Ureter (tissue), 1 donor: ENCODE measurements at places on chromosomes 1 and 21.

DNA sequence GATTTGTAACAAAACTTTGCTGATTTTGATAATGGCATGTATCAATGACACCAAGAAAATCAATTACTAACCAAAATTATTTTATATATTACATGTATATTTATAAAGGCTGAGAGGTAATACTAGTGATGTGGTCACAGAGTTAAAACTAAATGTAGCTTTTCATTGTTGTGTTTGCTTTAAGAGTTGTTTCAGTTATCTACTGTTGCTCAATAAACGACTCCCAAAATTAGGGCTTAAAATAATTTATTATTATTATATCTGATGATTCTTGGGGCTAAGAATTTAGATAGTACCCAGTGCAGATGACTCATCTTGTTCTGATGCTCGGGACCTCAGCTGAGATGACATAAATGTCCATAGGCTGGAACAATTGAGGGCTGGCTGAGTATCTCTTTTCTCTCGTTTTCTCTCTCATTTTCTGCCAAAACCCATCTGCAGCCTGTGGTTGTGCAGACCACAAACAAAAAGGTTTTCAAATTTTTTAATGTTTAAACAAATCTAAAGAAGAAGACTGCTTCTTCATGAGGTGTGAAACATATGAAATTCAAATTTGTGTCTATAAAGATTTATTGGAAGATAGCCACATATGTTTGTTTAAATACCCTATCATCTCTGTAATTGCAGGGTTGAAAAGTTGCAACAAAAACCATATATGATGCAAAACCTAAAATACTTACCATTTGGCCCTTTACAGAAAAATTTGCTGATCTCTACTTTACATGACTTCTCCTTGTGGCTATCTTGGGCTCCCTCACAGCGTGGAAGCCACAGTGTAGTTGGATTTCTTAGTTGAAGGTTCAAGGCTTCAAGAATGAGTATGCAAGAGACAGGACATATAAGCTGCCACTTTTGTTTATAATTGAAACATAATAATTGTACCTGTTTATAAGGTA lies 14.8 kb upstream of the PTPRC start:
- DNase-seq: no peak

DNA sequence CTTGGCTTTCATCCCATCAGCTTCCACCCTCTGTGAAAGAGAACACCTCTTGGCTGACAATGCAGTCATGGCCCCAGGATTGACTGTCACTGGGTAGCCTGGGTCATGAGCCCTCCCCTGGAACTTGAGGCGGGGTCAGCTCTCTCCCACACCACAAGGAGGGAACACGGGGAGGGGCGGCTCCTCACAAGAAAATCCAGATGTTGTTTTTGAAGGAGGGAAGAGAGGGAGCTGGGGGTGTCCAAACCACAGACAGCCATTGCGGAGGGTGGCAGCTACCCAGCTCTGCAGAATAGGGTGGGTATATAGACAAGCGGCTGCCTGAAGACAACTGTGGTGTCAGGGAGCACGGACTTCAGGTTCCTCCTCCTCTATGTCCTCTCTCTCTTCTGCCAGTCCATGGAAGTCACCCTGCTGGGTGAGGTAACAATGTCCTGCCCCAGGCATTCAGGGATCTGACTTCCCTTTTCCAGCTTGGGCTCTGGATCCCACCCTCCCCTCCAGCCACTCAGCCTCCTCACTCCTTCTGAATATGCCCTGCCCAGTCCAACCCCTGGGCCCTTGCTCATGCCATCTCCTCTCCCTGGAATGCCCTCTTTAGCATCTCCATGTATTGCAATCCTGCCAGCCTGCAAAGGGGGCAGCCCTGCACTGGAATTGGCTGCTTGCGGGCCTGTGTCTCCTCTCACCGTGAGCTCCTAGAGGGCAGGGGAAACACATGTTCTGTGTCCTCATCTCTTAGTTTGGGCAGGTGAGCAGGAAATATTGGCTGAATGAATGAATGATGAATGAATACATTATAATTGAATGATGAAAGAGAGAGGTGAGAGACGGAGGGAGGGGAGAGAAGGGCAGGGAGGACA lies 60.9 kb upstream of the RUNX3 start:
- no peak for DNase-seq

- no peak for DNase-seq
Measured at GRCh38 chr1:205344066-205344928, 12.4 kb downstream of the KLHDC8A start.

DNA sequence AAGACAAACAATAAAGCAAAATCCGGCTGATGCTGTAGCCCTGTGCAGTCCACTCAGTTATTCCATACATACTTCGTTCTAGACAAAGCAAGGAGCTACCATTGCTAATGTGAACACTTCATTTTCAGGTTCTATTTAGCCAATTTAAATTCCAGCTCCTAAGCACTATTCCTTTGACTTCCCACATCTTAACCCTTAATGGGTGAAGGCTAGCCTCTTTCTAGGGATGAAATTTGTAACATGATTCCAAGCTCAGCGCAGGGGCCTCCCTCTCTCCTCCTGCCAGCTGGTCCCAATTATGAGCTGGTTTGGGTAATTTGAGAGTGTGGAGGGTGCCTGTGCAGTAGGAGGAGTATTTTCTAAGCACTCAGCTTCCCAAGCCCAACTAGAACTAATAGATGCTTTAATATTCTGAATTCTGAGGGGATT lies 53.9 kb upstream of the PTGFRN start:
- no peak for DNase-seq

GRCh38 chr21:35679076-35679475 lies 381.2 kb downstream of the SETD4 start:
- no peak for DNase-seq

GRCh38 chr1:107004421-107004820 lies 52.1 kb upstream of the PRMT6 start:
- no peak for DNase-seq
